ENCODE measurements at places on chromosomes 2 and 18.

DNA sequence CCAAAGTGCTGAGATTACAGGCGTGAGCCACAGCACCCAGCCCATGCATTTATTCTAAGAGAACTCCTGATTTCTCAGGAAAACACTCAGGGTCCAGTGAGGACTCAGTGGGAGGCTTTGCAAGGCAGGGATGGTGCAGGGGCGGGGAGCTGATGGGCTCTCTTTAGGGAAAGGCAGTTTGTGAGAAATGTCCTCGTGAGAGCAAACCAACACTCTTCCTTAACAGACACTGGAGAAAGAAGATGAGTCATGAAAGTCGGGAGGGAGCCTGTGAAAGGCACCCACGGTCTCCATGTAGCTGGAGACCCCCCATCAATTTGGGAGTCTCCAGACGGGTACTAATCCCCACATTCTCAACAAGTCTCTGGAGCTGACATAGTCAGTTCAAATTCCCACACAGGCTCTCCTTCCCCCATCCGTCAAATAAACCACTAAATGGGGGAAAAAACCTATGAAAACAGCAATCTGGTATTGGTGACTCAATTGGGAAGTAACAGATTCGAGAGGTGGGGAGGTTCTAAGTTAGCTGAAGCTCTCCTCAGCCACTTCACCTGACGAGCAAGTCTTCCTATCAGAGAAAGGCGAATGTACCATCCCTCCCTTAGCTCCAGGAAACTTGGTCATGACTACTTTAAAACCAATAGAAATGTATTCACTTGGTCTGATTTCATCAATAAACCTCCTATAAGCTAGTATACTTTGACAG is 11.0 kb upstream of the CREG2 start:
- no peak for DNase-seq

GRCh38 chr18:23386317-23386716 is 66.8 kb upstream of the RIOK3 start:
- DNase-seq: no peak

DNA sequence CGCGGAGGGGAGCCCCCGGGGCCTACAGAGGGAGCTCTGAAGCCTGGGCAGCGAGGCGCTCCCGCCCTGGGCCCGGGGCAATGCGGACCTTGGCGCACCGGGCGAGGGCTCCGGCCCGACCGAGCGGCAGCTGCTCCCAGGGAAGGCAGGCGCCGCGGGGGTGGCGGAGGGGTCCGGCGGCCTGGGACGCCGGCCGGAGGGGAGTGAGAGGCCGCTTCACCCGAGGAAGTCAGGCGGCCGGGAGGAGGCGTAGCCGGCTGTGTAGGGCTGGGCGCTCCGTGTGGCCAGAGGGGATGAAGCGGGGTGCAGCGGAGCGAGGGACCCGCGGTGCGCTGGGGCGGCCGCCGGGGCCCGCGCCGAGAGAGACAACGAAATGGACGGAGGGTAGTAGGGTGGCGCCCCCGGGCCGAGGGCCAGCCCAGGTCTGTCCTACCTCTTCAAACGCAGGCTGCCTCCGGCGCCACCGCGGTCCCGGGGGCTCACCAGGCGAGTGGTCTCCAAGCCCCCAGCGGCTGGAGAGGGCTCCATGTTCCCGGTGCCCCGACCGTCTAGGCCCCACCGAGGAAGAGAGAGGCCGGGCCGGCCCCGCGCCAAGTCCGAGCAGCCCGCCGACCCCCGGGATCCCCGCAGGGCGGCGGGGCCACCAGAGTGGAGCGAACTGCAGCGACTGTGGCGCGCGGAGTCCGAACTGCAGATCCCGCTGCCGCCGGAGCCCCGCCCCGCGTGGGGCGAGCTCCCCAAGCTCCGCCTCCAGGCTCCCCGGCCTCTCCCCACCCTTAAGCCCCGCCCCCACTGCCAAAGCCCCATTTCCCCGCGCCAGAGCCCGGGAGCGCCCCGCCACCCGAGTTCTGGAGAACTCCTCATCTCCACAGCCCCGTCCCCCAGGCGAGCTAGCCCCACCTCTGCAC is at the start of gene SLC30A3:
SLC30A3 (minus strand) TSS at position 669 of the 908 bp plus-strand sequence; CDS start at position 528, 141 bp downstream.
- peak; percentile 26 for DNase-seq

GRCh38 chr2:29189052-29189451 is 73.8 kb downstream of the CLIP4 start:
- DNase-seq: no peak

GRCh38 chr2:201500534-201500933 is 49.0 kb downstream of the STRADB start:
- DNase-seq: no peak

GRCh38 chr2:213145715-213146242 is 5.6 kb downstream of the IKZF2 start:
- no peak for DNase-seq

- no peak for DNase-seq
These were observed 108.8 kb downstream of the RND3 start for GRCh38 chr2:150378686-150379085.

DNA sequence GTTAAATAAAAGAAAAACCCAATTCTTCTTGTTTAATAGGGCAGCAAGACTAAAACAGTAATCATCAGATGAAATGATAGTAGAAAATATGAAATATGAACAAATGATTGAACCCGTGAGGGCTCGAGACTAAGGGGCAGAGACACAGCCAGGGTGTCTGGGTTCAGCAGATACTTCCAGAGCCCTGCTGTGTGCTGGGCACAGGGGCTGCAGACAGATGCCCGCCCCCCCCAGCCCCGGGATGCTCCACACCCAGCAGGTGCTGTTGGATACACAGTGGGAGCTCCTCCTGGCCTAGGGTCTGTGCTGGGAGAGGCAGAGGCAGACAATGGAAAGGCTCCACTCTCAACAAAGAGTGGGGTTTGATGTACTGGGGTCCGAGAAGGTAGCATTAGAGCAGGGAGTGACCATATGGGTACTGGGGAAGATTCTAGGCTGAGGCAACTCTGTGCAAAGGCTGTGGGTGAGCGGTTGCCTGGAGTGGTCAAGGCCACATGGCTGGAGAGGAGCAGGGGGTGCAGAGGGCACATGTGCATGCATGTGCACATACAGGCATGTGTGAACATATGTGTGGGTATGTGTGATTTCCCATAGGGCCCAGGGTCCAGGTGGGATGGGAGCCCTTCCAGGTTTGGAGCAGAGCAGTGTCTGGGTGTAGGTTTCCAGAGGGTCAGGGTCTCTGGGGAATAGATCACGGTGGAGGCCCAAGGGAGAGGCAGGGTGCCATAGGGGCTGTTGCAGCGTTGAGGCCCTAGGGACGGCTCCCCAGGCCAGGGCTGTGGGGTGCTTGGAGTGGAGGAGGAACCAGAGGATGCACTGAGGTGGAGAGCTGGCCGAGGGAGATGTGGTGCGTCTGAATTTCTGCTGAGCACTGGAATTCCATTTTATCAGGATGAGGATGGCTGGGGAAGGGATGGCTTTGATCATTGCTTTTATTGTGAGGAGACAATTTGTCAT is 36.7 kb downstream of the LDLRAD4 start:
- DNase-seq: no peak

GRCh38 chr2:74577448-74577847 is 22.9 kb downstream of the DOK1 start:
- no peak for DNase-seq

GRCh38 chr2:102044967-102045489 is 53.3 kb downstream of the IL1R2 start:
- no peak for DNase-seq

DNA sequence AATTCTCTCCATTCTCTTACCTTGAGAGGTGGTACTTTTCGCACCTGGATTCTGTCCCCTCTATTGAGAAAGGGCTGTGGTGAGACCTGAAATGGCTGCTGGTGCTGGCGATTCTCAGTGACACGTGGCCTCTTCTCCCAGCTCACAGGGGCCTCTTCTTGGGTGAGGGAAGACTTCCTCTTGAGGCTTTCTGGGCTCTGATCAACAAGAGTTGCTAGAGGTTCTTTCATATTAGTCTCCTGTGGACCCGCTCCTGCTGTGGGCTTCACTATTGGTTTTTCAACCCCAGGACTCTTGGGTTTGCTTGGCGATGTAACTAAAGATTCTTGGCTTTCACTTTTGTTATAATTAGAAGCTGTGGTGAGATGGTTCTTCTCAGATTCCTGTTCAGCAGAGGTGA is 76.3 kb upstream of the DTNB start:
- no peak for DNase-seq

GRCh38 chr2:219675221-219675620 is 47.8 kb downstream of the SLC4A3 start:
- DNase-seq: no peak

GRCh38 chr2:3203497-3204019 is 174.1 kb downstream of the EIPR1 start:
- no peak for DNase-seq

GRCh38 chr2:68737711-68738110 is 3.1 kb downstream of the ARHGAP25 start:
- no peak for DNase-seq

- no peak for DNase-seq
These were observed 186.6 kb upstream of the HAAO start for GRCh38 chr2:42978887-42979415.

DNA sequence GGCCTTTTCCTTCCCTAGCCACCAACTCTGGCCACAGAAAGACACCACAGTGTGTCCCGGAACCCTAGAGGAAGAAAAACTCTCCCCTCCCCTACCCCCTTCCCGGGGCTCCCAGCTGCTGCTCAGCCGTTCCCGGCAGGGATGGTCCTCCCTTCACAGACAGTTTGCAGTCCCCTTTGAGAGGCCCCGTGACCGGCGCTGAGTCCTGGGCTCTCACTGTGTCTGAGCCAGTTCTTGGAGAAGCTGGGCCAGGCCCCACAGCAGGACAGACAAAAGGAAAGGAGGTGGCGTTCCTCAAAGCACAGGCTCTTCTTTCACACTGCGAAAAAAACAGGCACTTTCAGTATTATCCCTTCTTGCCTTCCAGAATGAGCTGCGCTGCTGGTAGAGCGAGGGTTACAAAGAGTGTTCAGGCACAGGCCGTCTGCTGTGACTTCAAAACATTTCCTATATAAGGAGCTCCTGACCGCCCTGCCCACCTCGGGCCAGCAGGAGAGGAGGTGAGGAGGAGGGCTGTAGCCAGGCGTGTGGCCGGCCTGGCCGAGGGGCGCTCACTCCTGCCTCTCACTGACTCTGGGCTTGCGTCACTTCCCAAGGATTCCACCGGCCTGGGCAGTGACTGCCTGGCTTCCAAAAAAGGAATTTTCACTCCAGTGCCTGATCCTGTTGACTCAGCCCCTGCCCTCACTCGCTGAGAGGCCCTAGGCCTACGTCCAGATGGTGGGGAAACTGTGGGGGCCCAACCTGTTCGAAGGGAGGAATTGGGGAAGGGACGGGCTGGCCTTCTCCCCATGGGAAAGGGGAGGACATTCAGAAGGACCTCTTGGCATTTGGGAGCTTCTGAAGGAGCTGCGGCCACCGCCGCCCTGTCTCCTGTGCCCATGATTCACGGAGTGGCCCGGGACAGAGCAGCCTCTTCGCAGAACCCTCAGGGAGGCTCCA is 24.9 kb downstream of the CIDEA start:
- no peak for DNase-seq

DNA sequence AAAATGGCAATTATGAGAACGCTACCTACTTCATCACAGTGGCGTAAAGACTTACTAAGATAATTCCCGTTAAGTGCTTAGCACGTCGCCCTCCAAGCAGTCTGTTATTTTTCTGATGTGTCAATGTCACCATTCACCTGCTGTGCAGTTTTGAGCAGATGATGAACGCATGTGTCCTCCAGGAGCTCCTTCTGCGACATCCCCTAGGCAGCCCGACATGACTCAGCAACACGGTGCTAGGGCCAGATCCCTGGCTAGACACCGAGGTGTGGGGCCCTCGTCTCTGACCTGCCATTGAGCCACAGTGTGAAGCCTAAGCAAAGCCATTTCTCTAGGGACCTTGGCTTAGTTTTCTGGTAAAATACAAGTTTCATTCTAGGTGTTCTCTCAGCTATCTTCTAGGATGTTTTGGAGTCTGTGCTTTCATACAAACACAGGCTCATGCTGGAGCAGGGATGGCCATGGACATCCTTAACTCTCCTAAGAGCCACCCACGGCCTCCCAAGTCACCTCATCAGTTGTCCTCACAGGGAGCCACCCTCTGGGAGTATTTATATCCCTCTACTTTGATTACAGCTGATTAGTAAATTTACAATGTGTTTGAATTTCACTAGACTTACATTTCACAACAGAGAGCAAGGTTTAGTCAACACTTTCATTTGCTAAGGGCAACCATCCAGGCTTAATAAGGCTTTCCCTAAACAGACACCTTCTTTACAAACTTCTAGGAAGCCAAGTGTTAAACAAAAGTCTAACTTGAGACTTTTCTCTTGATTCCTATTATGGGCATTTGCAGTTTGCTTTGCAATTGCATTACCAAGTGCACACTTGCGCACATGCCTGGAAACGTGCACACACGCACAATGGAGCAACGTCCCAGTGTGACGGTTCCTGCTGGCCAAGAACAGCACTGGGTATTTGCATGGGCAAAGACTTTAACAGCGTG is 376.8 kb upstream of the ID2 start:
- DNase-seq: no peak

- no peak for DNase-seq
These were observed 132.4 kb downstream of the USP34 start for GRCh38 chr2:61338447-61338846.

Measured in stimulated activated CD8-positive, alpha-beta memory T cell treated with anti-CD3 and anti-CD28 coated beads, Interleukin-4, amount 100 ng/mL, for 4 hours (primary cell).